ENCODE measurements at places on chromosomes 6 and 20.

- DNase-seq, result no peak
Measured at GRCh38 chr6:32603222-32603621, 13.6 kb upstream of the HLA-DRB1 start.

- DNase-seq, result no peak
Measured at GRCh38 chr6:33656844-33657243, 35.7 kb downstream of the ITPR3 start.

- no peak for DNase-seq
Measured at GRCh38 chr6:63943826-63944225, 308.2 kb downstream of the PHF3 start.

DNA sequence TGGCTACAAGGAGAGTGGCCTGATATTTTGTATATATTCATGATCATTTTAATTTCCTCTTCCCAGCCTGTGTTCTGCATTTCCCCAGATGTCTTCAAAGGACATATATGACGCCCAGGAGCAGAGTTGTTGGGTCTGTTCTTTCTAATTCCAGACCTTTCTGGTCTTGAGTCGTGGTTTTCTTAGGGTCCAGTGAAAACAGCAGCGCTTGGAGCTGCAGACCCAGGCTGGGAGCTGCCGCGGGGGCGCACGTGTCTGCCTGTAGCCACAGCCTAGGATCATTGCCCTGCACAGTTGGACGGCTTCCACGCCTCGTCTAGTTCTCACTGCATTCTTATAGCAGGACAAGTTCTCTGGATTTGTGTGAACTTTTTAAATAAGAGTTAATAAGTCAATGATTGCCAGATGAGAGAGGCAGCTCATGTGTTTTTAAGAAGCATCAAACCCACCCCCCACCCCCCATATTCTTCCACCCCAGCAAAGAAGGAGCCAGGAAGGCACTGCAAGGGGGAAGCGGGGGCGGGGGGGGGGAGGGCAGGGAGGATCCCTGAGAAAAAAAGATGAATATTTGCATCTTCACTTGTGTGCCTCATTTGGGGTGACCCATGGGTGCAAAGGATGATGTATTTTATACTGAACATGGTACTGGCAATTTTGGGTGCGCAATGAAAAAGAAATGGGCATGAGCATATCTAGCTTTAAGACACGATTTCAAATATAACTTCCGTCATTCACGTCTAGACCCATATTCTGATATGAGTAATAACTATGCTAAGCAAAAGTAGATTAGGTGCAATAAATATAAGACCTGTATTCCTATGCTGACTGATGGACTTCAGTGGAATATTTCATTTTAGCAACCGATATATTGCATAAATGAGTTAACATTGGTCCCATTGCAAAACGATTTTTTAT is 160.0 kb downstream of the TBXT start:
- no peak for DNase-seq

DNA sequence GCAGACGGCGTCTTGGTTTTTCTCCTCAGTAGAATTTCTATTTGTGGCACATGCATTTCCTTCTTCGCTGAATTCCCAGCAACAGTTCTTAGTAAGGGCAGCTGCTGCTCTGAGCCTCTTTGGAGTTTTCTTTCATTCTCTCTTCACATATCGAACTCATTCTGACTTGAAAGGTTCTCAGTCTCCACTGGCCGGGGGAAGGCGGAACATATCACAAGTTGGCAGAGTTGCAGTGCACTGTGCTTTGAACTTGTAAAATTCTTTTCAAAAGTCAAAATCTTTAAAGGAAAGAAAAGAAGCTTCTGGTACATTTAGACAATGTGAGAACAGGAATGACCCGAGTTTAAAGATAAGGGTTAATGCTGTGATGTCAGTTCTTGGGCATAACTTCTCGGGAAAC is 286.1 kb upstream of the MAP3K7 start:
- no peak for DNase-seq

DNA sequence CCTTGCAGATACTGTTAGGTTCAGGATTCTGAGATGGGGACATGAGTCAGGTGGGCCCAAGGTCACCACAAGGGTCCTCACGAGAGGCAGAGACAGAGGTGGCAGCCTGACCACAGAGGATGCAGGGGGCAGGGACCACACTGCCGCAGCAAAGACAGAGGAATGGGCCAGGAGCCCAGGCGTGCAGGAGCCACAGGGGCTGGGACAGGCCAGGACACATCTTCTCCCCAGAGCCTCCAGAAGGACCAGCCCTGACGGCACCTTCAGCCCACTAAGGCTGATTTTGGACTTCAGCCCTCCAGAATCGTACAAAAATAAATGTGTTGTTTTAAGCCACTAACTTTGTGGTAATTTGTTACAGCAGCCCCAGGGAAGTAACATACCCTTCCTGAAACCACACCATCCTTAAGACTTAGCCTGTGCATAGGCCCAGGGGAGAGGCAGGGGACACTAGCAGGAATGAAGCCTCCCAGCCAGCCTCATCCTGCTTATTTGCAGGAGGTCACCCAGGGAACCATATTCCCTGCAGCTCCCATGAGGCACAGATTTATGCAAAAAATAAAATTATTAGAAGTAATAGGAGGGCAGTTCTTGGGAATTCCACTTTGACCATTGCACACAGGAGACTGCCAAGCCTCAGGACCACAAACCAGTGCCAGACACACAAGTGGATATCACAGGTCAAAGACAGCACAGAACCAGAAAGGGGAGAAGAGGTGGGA is 119.3 kb upstream of the CST7 start:
- no peak for DNase-seq

DNA sequence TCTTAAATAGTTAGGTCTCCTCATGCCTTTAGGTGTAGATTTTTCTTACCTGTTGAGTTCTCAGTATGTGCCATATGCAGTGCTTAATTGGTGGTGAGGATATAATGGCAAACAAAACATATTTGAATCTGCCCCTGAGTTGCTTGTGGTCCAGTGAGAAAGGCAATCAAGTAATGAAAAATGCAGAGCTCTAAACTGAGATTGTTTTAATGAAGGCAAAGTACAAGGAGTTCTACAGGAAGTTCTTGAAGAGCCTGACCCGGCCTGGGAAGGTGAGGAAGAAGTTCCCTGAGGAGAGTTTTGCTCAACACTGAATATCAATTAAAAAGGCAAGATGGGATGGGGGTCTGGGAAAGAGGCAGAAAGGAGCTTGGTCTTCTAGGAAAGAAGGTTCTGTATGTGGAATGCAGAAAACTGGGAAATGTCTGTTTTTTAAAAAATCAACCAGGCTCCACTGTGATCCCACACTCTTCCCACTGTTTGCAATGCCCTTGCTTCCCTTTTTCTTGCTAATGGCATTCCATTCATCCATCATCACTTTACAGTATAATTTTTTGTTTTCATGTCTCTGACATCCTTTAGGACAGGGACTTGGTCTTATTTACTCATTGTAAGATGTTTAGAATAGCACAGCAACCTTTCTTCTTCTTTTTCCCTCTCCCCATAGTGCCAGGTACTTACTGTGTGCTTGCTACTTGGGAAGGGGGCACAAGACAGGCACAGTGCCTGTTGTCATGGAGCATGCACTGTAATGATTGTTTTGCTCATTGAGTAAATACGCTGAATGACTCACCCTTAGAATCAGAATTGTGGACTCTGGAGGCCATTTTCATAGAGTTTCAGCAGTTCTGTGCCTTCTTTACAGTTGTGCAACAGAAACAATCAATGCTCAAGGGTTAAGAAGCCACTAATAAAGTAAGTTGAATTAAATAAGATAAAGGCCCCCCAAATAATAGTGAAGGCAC is 64.3 kb downstream of the ANKS1A start:
- no peak for DNase-seq

- DNase-seq, result no peak
Measured at GRCh38 chr6:155171747-155172449, 91.9 kb upstream of the CLDN20 start.

- DNase-seq, result no peak
Measured at GRCh38 chr20:47125508-47125757, 230.8 kb downstream of the EYA2 start.

Data from naive thymus-derived CD4-positive, alpha-beta T cell (primary cell).